DMS79 treated with DMSO at 0.1 percent for 48 hours (cell line): ENCODE measurements at places on chromosomes 3 and 15.

DNA sequence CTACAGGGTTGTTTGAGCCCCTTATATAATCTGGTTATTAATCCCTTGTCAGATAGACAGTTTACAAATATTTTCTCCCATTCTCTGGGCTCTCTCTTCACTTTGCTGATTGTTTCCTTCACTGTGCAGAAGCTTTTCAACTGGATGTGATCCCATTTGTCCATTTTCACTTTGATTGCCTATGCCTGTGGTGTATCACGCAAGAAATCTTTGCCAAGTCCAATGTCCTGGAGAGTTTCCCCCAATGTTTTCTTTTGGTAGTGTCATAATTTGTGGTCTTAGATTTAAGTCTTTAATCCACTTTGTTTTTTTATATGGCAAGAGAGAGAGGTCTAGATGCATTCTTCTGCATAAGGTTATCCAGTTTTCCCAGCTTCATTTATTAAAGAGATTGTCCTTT, 40.7 kb downstream of the XXYLT1 start:
- DNase-seq: no peak

GRCh38 chr3:22907796-22908195, 295.3 kb upstream of the UBE2E2 start:
- DNase-seq: no peak

DNA sequence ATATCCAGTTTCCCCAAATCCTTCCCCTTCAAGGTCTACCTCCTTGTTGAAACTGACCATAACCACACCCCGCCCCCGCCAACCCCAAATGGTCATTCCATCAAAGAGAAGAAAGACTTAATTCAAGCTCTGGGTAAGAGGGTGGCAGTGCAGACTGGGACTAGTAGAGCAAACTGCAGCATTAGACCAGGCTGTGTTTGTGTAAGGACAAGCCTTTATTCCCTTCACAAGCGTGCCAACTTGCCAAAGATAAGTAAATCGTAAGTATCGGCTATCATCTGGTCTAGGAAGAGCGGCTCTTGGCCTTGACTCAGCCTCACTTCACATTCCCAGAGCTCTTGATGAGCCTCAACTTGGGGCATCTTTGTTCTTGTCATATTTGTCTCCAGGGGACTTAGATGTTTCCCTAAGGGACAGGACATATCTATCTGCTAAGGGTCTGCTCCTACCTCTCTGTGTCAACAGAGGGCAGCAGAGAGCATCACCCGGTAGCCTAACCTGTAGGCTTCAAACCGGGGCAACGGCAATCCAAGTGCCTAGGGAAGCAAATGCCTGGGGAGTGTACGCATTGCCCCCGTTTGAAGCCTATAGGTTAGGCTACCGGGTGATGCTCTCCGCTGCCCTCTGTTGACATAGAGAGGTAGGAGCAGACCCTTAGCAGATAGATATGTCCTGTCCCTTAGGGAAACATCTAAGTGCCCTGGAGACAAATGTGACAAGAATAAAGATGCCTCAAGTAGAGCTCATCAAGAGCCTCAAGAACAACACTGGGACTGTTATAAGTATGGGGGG, 8.9 kb upstream of the MAP3K13 start:
- DNase-seq: peak; percentile 42

- no peak for DNase-seq
Observed at GRCh38 chr3:25257026-25257425, 171.0 kb upstream of the RARB start.

- no peak for DNase-seq
Observed at GRCh38 chr3:48407542-48408099, 22.3 kb downstream of the PLXNB1 start.

DNA sequence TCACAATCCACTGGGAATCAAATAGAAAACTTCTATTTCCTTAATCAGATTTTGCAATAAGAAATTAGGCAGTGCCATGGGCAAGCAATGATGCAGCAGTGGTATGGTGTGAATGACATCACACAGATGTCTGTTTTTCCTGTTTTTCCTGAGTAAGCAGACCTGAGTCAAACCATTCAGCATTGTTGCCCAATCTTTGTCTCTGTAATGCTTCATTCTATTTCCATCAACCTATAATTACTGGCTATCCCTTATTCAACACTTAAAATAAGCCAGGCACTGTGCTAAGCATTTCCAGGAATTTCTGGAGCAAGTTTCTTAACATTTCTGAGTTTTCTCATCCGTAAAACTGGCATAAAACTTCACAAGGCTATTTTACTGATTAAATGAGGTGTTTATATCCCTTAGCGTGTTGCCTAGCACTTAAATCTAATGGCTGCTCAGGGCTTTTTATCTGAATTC, 11.3 kb upstream of the OXSR1 start:
- DNase-seq: no peak
